ENCODE measurements at places on chromosomes 13 and 19. TPM values are rescaled to one million over a fixed set of nuclear protein-coding genes. Genes with fewer than 3 reads are reported as not detected.

The PDE4C gene
- total RNA-seq: 0.27 TPM

The PLPPR3 gene
- total RNA-seq: not detected

The CLASRP gene
- 53.9 TPM for total RNA-seq

The ZNF677 gene
- total RNA-seq: 5.1 TPM

The CASP14 gene
- total RNA-seq: not detected

The CEACAM3 gene
- 0.59 TPM for total RNA-seq

The ZNF554 gene
- 3.5 TPM for total RNA-seq

The ZNF428 gene
- 27.9 TPM for total RNA-seq

The ZNF223 gene
- 0.19 TPM for total RNA-seq

The EFNA2 gene
- not detected for total RNA-seq

The ZNF738 gene
- total RNA-seq: 0.56 TPM

The TARM1 gene
- total RNA-seq: not detected

The SIGLEC8 gene
- total RNA-seq: not detected

The TMEM86B gene
- 2.0 TPM for total RNA-seq

The BTBD2 gene
- total RNA-seq: 68.4 TPM

DNA sequence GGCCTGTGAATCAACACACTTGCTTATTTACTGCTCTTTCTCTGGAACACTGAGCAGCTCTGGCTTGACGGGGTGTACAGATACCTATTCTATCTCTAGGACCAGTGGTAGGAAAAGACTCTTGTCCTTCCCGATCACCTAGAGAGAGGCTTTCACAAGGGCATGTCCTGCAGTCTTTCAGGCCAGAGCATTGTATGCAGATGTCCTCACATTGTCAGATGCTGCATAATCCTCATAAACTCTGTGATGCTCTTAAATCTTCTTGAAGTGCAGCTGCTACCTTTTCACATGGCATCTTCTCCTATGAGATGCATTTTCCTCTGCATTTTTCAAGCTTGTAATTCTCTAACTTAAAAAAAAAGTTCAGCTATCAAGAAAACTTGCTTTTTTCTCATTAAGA lies 369.4 kb downstream of the OLFM4 start:
- no peak for DNase-seq

GRCh38 chr19:7200736-7201135 lies 93.5 kb downstream of the INSR start:
- no peak for DNase-seq

DNA sequence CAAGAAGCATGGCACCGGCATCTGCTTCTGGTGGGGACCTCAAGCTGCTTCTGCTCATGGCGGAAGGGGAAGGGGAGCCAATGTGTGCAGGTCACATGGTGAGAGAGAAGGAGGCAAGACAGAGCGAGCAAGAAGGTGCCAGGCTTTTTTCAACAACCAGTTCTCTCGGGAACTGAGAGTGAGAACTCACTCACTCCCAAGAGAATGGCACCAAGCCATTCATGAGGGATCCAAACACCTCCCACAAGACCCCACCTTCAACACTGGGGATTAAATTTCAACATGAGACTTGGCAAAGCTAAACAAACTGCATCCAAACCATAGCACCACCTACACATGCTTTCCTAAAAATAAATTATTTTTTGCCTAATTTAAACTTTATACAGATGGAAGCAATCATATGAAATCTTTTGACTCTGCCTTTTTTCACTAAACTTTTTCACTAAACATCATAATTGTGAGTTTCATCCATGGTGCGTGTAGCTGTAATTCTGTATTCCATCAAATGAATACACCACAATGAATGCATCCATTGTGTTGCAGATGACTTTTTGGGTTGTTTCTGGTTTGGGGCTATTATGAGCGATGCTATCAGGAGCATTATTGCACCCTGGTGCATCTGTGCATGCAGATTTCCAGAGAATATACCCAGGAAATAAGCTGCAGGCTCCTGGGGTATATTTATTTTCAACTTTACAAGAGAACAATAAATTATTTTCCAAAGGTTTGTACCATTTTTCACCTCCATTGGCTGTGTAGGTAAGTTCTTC lies 14.6 kb upstream of the IPO5 start:
- no peak for DNase-seq

DNA sequence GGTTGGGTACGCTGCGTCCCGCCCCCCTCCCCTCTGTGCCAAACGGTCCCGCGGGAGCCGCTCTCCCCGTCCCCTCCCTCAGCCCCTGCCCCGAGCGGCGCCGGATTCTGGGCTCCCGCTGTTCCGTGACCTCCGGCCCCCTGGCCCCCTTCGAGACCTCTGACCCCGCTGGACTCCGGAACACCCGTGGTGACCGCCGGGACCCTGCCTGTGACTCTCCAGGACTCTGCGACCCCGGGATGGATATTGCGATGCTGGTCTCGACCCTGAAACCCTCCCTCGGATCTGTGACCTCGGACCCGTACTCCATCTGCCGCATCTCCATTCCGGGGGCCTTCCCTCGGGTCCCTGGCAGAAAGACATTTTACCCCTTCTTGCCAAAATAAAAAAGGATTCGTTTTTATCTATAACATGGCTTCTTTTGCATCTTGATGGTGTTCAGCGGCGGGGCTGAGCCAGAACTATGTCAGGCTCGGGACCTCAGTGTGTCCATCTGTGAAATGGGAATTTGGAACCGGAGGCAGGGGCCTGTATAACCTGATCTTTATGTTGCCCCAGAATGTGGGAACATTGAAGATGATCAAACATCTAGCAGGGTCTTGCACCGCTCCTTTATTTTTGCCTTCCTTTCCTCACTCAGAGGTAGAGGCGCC lies 654 bp upstream of the MEGF8 start:
- no peak for DNase-seq

- DNase-seq: no peak
Measured at GRCh38 chr13:34587576-34587975, 354.5 kb upstream of the NBEA start.

DNA sequence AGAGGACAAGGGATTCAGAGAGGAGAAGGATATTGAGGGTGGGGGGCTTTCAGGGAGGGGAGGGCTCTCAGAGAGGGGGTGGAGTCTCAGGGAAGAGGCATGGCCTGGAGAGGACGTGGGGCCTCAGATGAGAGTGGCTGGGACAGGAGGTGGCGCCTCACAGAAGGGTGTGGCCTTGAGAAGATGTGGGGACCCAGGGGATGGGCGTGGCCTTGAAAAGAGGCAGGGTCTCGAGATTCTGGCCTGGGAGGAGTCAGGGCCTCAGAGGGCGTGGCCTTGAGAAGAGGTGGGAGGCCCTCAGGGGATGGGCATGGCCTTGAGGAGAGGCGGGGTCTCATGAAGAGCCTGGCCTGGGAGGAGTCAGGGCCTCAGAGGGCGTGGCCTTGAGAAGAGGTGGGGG lies 23.7 kb upstream of the TNFSF14 start:
- DNase-seq: no peak

GRCh38 chr13:48816700-48817099 lies 159.0 kb upstream of the FNDC3A start:
- no peak for DNase-seq

- DNase-seq: no peak
Measured at GRCh38 chr19:55901369-55902079, 30.6 kb downstream of the NLRP13 start.

DNA sequence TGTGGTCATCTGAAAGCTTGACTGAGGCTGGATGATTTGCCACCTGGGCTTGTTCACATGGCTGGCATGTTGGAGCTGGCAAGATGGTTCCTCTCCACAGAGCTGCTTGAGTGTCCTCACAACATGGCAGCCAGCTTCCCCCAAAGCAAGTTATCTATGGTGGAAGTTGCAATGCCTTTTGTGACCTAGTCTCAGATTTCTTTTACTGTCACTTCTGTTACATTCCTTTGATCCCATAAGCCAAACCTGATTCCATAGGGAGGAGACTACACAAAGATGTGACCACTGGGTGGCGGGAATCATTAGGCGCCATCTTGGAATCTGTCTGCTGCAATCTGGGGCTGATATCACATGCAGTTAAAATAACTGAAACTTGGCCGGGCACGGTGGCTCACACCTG lies 17.5 kb upstream of the LMTK3 start:
- no peak for DNase-seq

DNA sequence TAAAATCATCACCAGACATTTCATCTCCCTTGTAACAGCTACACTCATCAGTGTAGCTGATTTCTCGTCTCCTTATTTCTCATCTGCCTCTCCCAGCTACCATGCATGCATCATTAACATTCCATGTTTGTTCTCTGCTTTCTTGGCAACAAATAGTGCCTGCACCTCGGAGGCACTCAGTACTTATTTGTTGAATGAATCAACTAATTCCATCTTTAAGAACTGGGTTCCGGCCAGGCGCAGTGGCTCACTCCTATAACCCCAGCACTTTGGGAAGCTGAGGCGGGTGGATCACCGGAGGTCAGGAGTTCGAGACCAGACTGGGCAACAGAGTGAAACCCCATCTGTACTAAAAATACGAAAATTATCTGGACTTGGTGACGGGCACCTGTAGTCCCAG lies 63.9 kb upstream of the GTF3A start:
- no peak for DNase-seq

- DNase-seq: peak; percentile 43
Measured at GRCh38 chr19:18091217-18091608, 4.5 kb upstream of the IL12RB1 start.

DNA sequence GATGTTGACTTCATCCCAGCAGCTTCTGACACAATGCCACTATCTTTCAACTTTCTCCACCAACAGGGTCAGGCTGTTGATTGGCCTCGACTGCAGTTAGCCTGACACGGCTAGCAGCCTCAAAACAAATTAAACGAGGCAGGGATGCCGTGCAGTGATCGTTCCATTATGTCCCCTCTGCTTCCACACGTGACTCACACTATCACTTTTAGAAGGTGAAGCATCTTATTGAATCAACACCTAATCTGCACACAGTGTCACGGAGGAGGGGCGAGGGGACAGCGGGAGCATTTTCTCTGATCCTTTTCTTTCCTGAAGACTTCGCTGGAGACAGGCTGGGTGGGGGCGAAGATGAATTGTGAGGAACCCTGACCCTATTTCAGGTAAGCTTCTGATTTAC lies 241.9 kb upstream of the ZNF507 start:
- no peak for DNase-seq

GRCh38 chr13:57627663-57628062 lies 3.9 kb upstream of the PCDH17 start:
- DNase-seq: no peak

DNA sequence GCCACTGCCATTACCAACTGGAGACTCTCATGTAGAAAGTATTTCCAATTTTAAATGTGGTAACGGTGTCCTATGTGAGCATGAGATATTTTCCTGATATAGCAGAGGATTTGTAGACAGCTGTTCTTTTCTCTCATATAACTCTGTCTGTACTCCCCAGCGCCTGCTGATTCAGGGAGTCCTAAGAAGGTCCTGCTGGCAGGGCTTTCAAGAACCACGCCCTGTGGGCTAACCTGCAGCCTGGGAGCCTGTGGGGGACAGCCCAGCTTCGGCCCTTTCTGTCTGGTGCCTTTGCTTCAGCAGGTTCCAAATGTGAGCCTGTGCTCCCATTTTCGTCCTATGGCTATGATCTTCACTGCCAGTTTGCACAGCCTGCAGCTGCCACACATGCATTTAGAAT lies 316.8 kb downstream of the ATP8A2 start:
- no peak for DNase-seq

DNA sequence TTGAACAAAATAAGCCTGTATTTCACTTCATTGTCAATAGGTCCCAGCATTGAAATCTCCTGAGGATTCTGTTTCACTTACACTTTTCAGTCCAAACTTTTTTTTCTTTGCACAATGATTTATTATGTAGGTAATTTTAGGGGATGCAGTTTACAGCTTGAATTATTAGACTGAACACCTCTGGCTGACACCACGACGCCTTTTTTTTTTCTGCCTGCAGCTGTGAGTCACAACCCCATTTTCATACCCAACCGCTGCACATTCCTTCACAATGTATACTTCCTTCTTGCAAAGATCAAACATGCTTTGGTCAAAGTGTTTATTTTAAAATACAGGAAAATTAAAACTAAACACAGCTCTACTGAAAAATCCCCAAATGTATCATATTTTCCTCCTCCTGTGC lies 11.4 kb downstream of the ZIC2 start:
- no peak for DNase-seq

- DNase-seq: no peak
Measured at GRCh38 chr13:36084131-36084530, 47.1 kb downstream of the DCLK1 start.

DNA sequence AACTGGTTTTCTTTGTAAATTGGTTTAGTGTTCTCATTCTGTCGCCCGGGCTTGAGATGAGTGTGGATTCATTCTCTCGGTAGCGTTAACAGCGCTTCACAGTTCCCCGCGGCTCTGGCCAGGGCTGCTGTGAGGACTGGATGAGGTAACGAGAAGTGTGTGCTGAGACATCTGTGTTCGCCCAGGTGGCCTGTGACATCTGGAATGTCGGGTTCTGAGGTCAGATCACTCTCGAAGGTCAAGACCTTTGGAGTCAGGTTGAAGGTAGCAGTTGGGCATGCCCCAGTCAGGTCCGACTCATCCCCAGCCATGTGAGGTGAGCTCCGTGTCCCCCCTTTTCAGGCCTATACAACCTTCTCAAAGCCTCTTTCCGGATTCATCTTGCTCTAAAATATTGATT lies 13.4 kb upstream of the TUBGCP3 start:
- DNase-seq: no peak

GRCh38 chr13:34124666-34125306 lies 306.8 kb downstream of the RFC3 start:
- DNase-seq: no peak

- no peak for DNase-seq
Measured at GRCh38 chr19:8088752-8089663, 36.4 kb downstream of the CCL25 start.

GRCh38 chr13:93859716-93860115 lies 619.8 kb downstream of the DCT start:
- DNase-seq: no peak

GRCh38 chr13:30807392-30807791 lies 72.0 kb downstream of the ALOX5AP start:
- no peak for DNase-seq

GRCh38 chr13:108948251-108948671 lies 318.9 kb downstream of the MYO16 start:
- no peak for DNase-seq

GRCh38 chr13:42544246-42544926 lies 29.6 kb upstream of the TNFSF11 start:
- no peak for DNase-seq

GRCh38 chr19:3402631-3403443 lies 36.5 kb downstream of the NFIC start:
- no peak for DNase-seq

- no peak for DNase-seq
Measured at GRCh38 chr13:112042496-112042895, 24.5 kb upstream of the SOX1 start.

DNA sequence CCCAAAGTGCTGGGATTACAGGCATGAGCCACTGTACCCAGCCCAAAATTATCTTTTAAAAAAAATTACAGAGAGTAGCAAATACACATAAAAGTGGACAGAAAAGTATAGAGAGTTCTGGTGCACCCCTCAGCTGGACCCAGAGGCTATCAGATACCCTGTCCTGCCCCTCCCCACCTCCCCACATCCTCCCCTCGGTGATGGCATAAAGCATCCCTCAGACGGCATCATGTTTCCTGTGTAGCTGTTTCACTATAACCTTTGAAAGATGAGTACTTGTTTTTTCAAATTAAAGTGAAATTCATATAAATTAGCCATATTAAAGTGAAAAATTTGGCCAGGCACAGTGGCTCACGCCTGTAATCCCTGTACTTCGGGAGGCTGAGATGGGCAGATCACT lies 20.1 kb downstream of the SLC27A1 start:
- DNase-seq: no peak

Measured in psoas muscle (tissue), 8 donors.